Left ventricle myocardium superior (tissue), 1 donor: ENCODE measurements at places on chromosomes 2 and 18.

DNA sequence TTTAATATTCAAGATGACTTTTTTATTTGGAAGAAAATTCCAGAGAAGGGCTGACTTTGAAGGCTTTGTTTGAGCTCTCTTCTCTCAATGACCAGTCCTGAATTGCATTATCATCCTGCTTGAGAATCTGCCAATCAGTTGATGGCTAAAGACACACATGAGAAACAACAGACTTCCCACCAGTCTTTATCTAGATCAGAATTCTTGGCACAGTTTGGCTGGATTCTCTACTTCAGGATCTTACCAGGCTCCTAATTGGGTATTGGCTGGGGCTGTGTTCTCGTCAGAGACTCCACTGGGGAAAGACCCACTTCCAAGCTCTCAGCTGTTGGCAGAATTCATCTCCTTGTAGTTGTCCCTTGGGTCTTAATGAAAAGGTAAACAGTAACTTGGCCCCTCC is 86.0 kb downstream of the WDSUB1 start:
- DNase-seq: no peak

- DNase-seq: no peak
Observed at GRCh38 chr2:201517094-201517493, 65.6 kb downstream of the STRADB start.

DNA sequence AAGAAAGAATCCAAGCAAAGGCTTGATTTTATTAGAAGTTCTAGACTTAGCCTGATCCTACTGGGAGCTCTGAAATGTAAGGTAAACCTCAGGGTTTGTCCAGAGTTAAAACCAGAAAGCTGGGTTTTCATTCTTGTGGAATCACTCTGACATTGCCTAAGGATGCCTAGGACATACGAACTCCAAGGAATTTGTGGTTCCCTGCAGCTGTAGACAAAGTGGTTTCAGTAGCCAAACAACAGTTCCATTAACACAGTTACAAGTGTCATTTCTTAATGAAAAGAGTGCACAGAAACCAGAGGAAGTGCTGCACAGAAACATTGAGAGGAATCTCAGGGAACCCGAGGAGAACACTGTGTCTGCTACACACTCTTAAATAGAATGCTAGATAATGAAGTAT is 221.4 kb upstream of the ST6GAL2 start:
- no peak for DNase-seq

DNA sequence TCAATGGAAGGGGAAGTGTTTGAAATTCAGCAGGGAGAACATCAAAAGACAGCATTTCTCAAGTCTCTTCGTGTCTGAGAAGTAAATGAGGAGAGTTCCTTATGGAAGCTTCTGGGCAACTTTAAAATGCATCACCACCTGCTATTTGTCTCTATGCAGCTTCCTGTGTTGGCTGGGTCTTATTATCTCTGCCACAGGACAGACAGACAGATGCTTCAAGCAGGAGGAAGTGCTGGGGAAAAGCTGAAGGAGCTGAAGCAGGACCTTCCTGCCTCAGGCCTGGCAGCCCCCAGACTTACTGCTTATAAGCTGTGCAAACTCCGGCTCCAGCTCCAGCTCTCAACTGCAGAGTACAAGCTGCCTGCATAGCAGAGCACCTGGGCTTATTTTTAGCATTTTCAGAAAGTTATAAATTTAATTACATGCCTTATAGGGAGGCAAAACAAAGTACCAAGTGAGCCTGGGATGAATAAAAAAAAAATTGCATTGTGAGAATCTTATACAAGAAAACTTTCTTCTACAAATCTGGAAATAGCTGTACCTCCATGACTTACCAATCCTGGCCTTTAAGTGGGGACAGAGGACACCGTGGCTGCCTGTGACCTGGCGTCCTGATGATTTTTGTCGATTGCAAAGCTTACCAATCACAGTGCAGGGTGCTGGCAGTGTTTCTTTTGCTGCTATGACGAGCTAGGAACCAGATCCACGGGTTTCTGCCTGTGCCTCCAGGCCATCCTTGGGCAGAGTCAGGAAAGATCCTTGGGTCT is 206.3 kb downstream of the SEPTIN10 start:
- no peak for DNase-seq

DNA sequence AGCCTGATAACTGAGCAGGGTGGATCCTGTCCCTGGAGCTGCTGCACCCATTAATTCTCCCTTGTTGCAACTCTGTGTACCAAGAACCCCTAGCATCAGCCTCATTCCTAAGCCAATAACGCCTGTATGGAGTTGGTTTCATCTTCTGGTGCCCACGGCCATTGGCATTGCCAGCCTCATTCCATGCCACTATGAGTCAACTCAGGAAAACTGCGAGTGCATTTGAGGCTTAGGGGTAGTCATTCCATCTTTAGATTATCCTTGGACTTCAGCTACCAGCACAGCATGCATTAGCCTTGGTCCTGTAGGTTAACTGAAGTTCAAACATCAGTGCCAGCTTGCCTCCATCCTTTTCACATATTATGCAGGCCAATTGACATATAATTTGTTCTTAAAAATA is 1.4 kb upstream of the TRIM54 start:
- no peak for DNase-seq

DNA sequence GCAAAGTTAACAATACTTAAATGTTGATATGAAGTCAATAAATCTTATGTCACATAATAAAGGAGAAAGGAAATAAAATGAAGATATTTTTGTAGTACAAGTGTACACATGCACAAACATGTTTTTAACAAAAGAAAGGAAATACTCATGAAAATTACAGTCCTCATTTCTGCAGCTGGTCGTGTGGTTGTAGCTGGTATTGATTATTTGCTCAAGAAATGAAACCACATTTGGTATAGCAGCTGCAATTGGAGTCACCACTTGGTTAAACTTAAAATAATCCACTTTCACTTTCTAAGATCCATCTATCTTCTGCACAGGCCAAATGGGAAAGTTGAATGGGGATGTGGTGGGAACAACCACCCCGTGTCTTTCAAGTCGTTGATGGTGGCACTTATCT is 580.5 kb upstream of the NRXN1 start:
- DNase-seq: no peak

GRCh38 chr2:43455731-43456642 is 139.9 kb downstream of the THADA start:
- DNase-seq: no peak

- DNase-seq: no peak
Observed at GRCh38 chr18:41842886-41843285, 112.1 kb upstream of the PIK3C3 start.

- DNase-seq: no peak
Observed at GRCh38 chr2:135091681-135092080, 39.6 kb downstream of the RAB3GAP1 start.

DNA sequence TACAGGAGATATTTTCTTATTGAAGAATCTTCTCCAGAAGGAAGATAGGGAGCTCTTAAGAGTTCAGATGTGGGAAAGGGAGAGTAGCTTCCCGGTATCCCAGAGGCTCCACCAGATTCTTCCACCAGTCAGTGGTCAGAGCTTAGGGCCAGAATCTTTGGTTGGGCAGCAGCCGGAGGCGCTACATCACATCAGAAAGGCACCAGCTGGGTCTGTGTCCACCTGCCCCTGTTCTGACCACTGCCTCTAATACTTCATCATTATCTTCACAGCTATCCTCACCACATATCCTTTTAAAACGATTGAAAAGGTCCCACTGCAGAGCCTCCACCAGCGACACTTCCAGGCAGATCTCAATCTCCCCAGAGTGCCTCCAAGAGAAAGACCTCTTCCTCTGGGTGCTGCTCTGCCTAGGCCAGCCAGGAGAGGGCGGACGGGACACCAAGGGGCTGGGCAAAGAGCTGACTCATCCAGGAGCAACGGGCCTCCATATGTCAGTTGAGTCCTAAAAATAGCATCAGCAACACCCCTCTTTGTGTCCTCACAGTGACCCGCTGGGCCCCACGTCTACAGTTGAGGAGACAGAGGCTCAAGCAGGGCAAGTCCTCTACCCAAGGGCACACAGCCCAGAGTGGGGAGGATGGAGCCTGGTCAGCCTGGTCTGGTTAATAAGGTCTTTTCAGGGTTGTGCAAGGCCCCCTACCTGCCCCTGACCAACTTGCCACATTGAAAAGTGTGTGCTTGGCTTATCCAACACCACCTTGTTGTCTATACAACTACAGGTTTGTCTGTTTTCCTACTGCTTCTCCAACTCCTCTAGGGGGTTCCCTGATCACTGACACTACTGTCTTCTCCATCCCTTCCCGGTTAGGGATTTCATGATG is 81.2 kb downstream of the ADD2 start:
- peak; percentile 46 for DNase-seq
